Thyroid gland (tissue), 4 donors: ENCODE measurements at places on chromosomes 7 and 10. TPM values are rescaled to one million over a fixed set of nuclear protein-coding genes. Genes with fewer than 3 reads are reported as not detected.

The ANXA8L1 gene
- total RNA-seq = not detected

The FZD8 gene
- 12.4 TPM for total RNA-seq

The FFAR4 gene
- 0.78 TPM for total RNA-seq

The NPY4R gene
- not detected for total RNA-seq

The CYP2C18 gene
- not detected for total RNA-seq

The MRC1 gene
- total RNA-seq = 73.4 TPM

The IQUB gene
- 5.4 TPM for total RNA-seq

The SOSTDC1 gene
- 1.1 TPM for total RNA-seq

The POU6F2 gene
- not detected for total RNA-seq

- no peaks in the 10 kb centered on the region for H3K27me3 ChIP-seq
- no peaks in the 10 kb centered on the region for H3K36me3 ChIP-seq
- no peak overlapping the region for H3K27ac ChIP-seq
- H3K4me1 ChIP-seq = no peaks in the 10 kb centered on the region
- DNase-seq = no peak
Observed at GRCh38 chr7:22601408-22601807, 101.4 kb upstream of the STEAP1B start.

DNA sequence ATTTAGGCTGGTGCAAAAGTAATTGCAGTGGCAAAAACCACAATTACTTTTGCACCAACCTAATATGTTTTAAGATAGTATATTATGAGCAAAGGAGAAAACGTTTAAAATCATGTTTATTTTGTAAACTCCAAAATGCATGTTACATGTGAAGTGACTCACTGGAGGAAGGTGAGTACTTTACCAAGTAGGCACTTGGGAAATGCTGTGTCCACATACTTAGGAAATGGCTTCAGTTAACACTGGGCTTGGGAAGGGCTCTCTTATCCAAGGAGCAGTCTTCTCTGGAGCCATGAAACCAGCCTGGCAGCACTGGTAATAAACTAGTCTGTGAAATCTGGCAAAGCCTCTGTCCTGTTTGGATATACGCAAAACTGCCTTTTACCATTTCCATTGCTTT, 4.4 kb downstream of the RPS24 start:
- no peak for DNase-seq
- no peaks in the 10 kb centered on the region for H3K27me3 ChIP-seq
- H3K27ac ChIP-seq = no peak overlapping the region
- H3K4me1 ChIP-seq = peaks cover 8% of the 10 kb centered on the region
- no peak overlapping the region for H3K4me3 ChIP-seq
- peaks cover 66% of the 10 kb centered on the region for H3K36me3 ChIP-seq

DNA sequence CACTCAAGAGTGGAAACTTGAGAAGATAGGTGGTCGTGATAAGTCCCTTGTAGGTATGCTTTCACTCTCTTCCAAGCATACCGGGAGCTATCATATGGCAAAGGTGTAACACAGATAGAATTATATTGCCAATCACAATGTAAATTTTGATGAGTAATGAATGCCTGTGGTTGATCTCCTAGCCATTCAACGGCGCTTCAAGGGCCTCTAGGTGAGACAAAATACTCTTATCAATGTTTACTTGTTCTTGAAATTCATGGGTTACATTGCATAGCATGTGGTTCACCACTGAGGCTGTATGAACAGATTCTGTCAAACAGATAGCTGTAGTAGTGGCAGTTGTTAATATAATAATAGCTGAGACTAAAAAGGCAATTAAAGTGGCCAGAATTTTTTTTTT, 82.4 kb downstream of the THSD7A start:
- DNase-seq = no peak
- no peaks in the 10 kb centered on the region for H3K36me3 ChIP-seq
- no peaks in the 10 kb centered on the region for H3K27me3 ChIP-seq
- H3K27ac ChIP-seq = no peak overlapping the region

DNA sequence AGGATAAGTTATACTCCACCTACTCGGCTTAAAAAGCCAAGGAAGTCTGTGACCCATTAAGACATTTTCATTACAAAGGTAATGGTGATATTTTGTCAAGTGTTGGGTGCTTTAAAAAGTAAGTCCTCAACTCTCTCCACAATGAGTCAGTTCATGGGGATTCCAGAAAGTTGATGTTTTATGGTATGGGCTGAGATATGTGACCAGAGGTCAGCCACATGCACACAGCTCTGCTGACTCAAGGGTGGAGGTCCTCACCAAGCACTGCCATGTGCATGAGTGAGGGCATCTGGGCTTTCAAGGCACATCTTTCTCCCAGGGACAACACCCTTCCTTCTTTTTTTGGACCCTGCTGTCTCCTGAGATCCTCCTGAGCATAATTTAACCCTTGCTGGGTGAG, 292.9 kb downstream of the PTEN start:
- no peaks in the 10 kb centered on the region for H3K36me3 ChIP-seq
- H3K4me1 ChIP-seq = peaks cover 3% of the 10 kb centered on the region
- no peak for DNase-seq

DNA sequence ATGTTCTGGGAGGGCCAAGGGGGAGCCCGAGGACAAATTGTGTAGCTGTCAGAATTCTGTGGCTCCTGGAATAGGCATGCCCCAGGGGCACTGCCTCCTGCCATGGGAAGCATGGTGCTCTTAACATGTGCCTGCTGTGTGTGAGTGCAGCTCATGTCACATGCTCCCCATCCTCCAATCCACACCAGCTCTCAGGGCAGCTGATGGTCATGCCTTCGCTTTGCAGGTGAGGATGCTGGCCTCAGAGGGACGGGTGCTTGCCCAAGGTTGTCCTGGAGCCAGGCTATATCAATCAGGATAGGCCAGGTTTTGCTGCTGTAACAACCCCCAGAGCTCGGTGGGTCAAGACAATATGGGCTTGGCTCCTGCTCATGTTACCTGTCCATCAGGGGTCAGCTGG, 303.4 kb downstream of the RPS24 start:
- H3K4me1 ChIP-seq = peaks cover 13% of the 10 kb centered on the region
- H3K27me3 ChIP-seq = no peaks in the 10 kb centered on the region
- DNase-seq = no peak
- no peak overlapping the region for H3K27ac ChIP-seq

- H3K4me1 ChIP-seq = no peaks in the 10 kb centered on the region
- DNase-seq = no peak
- no peak overlapping the region for H3K4me3 ChIP-seq
Observed at GRCh38 chr7:41582116-41582515, 120.8 kb downstream of the INHBA start.

DNA sequence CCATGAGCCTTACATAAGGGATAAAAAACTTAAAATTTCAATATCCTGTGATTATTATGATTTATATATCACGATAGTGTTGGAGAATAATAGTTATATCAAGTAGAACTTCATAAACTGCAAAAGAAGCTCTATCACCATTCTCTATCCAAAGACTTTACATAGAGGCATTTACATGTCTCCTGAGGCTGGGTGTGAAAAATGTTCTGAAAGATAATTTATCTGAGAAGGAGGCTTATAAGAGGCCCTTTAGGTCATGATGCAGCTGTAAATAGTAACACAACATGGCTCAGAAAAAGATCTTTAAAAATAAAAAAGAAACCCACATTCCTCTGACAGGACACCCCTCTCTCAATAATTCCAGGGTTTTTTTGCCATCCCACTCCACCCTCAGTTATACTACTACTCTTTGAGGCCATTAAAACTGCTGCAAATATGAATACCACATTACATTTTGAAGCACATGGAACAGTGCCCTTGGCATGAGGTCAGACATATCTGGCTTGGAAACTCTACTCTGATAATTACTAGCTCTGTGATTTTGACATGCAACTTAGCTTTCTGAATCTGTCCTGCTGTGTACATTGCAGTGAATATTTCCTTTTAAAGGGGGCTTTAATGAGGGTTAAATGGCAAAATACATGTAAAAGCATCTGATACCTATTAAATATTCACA, 55.5 kb downstream of the SLC16A12 start:
- no peak overlapping the region for H3K4me3 ChIP-seq
- no peaks in the 10 kb centered on the region for H3K27me3 ChIP-seq
- no peaks in the 10 kb centered on the region for H3K36me3 ChIP-seq
- H3K27ac ChIP-seq = peak overlapping the region; percentile 94

- H3K36me3 ChIP-seq = peaks cover 23% of the 10 kb centered on the region
- H3K27me3 ChIP-seq = no peaks in the 10 kb centered on the region
- H3K27ac ChIP-seq = no peak overlapping the region
- no peaks in the 10 kb centered on the region for H3K4me1 ChIP-seq
- no peak for DNase-seq
Observed at GRCh38 chr7:149731207-149731955, 42.0 kb downstream of the ZNF467 start.

DNA sequence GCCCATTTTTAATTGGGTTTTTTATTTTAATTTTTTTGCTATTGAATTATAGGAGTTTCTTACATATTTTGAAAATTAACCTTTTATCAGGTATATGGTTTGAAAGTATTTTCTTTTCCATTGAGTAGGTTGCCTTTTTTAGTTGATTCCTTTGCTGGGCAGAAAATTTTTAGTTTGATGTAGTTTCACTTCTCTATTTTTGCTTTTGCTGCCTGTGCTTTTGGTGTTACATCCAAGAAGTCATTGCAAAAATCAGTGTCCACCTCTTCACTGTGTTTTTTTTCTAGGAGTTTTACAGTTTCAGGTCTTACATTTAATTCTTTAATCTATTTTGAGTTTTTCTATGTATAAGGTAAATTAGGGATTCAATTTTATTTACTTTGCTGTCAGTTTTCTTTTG, 129.8 kb upstream of the FERD3L start:
- H3K4me1 ChIP-seq = no peaks in the 10 kb centered on the region
- H3K27me3 ChIP-seq = no peaks in the 10 kb centered on the region
- no peak overlapping the region for H3K4me3 ChIP-seq
- DNase-seq = no peak

DNA sequence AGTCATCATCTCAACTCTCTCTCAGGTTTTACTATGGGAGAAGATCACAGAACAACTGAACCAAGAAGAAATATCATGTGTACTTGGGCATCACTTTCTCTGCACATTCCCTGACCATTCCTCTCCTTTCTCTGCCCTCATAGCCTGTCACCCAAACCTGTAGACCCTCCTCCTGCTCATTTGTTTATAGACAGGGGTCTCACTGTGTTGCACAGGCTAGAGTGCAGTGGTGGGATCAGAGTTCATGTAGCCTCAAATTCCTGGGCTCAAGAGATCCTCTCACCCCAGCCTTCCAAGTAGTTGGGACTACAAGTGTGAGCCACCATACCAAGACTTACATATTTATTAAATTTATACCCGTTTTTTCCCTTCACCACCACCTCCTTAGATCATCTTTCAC, 260.8 kb upstream of the SLC26A5 start:
- DNase-seq = no peak
- no peaks in the 10 kb centered on the region for H3K36me3 ChIP-seq
- no peak overlapping the region for H3K4me3 ChIP-seq
- no peak overlapping the region for H3K27ac ChIP-seq
- no peaks in the 10 kb centered on the region for H3K4me1 ChIP-seq

DNA sequence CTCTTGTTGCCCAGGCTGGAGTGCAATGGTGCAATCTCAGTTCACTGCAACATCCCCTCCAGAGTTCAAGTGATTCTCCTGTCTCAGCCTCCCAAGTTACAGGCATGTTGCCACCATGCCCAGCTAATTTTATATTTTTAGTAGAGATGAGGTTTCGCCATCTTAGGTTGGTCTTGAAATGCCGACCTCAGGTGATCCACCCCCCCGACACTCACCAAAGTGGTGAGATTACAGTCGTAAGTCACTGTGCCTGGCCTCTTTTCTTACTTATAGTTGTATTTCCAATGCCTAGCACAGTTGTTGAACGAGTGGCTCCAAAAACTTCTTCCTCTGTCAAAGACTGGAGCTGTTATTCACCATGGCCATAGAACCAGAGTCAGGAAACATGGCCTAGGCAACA, 6.7 kb downstream of the RNF216 start:
- H3K27me3 ChIP-seq = no peaks in the 10 kb centered on the region
- no peak for DNase-seq
- H3K27ac ChIP-seq = no peak overlapping the region
- H3K4me3 ChIP-seq = no peak overlapping the region
- peaks cover 8% of the 10 kb centered on the region for H3K4me1 ChIP-seq

DNA sequence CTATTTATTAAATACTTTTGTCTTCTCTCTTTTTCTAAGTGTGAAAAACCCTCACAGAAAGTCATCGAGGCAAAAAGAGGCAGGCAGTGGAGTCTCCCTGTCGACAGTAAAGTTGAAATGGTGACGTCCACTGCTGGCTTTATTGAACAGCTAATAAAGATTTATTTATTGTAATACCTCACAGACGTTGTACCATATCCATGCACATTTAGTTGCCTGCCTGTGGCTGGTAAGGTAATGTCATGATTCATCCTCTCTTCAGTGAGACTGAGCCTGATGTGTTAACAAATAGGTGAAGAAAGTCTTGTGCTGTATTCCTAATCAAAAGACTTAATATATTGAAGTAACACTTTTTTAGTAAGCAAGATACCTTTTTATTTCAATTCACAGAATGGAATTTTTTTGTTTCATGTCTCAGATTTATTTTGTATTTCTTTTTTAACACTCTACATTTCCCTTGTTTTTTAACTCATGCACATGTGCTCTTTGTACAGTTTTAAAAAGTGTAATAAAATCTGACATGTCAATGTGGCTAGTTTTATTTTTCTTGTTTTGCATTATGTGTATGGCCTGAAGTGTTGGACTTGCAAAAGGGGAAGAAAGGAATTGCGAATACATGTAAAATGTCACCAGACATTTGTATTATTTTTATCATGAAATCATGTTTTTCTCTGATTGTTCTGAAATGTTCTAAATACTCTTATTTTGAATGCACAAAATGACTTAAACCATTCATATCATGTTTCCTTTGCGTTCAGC, 43.4 kb downstream of the TARP start:
- no peak overlapping the region for H3K4me3 ChIP-seq
- no peak for DNase-seq
- H3K27ac ChIP-seq = no peak overlapping the region
- no peaks in the 10 kb centered on the region for H3K27me3 ChIP-seq
- no peaks in the 10 kb centered on the region for H3K4me1 ChIP-seq
- peaks cover 14% of the 10 kb centered on the region for H3K36me3 ChIP-seq

DNA sequence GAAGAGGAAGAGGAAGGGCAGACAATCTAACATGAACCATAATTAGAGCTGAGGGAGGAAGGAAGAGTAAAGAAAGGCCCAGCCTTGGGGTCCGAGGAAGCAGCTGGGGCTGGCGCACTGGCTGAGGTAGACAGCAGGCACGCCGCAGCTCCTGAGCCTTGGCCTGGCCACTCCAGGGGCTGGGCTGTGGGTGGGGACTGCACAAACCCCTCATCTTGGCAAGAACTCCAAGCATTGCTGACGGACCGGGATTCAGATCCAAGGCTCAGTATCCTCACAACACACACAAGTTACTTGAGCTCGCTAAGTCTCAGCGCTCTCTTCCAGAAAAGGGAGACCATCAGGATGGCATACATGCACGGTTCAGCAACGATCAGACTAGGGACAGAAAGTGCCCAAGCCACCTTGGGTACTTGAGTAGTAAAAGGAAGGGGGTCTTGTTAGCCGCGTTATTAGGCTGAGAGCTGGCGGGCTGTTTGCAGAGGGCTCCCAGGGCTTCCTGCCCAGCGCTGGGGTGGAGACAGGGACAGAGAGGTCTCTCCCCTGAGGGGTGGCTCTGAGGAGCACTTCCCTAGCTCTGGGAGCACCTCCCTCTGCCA, 4.5 kb downstream of the TNS3 start:
- no peak for DNase-seq
- peaks cover 81% of the 10 kb centered on the region for H3K4me1 ChIP-seq

GRCh38 chr10:30836406-30836805, 195.3 kb downstream of the ZNF438 start:
- no peak overlapping the region for H3K27ac ChIP-seq
- no peaks in the 10 kb centered on the region for H3K27me3 ChIP-seq
- H3K4me3 ChIP-seq = no peak overlapping the region
- no peaks in the 10 kb centered on the region for H3K36me3 ChIP-seq

GRCh38 chr10:93073539-93074146, at the start of gene CYP26A1:
CYP26A1 (plus strand) TSS chr10:93073893; CDS start chr10:93073935, 42 bp downstream.
- no peak within 1 kb of the TSS for H3K27ac ChIP-seq
- H3K36me3 ChIP-seq = no peaks in the 10 kb centered on the region
- peaks cover 26% of the 10 kb centered on the region for H3K4me1 ChIP-seq
- DNase-seq = no peak
- peaks cover 23% of the 10 kb centered on the region for H3K27me3 ChIP-seq
- peak within 1 kb of the TSS; percentile 13 for H3K4me3 ChIP-seq
